ENCODE measurements at places on chromosomes 3 and 15.

DNA sequence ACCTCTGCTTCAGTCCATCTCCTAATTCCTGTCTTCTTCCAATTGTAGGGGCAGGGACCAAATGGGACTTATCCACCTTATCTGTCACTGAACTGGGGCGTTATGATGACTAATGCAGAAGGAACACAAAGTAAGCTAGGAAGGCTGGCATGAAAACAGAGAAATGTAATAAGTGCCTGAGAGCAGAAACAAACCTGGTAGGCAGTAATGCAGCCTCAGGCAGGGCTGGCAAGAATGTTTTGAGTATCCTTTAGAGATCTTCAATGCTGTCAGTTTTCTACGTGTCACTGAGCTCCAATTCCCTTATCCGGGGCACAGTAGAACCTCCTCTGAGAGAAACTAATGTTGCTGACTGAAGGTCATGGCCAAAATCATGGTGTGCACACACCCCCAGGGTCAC, 246.2 kb upstream of the TBL1XR1 start:
- DNase-seq = no peak

GRCh38 chr3:157285141-157285540, 125.2 kb upstream of the CCNL1 start:
- peak; percentile 44 for DNase-seq

DNA sequence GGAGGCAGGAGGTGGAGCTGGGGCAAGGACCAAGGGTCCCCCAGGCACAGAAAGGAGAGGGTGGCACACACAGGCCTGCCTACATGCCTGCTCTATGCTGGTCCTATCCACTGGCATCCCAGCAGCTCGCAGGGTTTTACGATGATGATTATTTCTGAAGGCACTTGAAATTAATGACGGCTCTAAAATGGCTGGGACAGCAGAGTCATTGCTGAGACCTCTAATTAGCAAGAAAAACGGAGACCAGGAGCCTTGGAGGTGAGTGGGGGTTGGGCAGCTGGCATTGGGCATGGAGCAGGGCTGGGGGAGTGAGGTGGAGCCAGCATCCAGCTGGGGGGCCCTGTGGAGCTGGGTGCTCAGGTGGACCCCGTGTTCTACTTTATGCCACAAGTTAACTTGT, 3.5 kb upstream of the LINGO1 start:
- DNase-seq = peak; percentile 37

DNA sequence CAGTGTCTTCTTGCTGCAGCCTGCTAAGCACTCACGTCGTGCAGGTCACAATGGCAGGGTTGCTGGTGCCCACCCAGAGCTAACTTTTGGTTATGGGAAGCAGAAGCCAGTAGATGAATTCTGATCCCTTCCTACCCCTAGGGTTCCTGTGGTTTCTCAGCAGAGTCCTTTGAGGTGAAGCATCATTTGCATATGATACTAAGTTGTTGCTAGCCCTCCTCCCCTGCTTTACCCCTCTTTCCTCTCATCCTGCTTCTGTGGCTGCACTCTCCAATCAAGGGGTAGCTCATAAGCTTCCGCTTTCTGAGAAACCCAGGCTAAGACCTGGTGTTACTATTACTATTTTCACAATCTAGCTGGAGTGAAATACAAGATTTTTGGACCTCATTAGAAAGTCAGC, 22.1 kb upstream of the HEG1 start:
- DNase-seq = no peak

DNA sequence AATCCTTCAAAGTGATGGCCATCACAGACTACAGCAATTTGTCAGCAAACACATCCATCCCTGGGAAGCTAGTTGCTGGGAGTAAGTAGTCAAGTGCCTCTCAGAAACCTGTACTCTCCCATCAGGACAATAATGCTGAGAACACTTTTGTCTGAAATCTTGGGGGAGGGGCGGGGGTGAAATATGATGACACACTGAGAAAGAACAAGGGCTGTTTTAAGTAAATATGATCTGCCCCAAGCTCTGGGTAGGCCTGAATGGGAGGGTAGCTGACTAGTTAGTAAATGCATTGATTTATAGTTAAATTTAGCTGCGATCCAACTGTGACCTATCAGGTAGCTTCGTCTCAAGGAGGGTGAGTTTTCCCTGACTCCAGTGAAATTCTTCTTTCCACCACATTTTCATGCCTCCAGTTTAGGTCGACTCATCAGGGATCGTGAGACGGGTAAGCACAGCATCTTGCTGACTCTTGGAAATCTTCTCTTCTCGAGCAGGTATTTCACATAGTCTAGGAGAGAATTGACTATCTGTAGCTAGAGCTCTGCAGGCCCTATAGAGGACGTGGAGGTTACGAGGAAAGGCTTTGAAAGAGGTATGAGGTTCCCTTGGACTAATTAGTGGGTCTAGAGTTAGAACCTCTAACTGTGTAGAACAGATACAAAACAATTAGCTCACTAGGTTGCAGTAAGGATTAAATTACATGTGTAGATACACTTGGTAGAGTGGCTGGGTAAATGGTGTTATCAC, 213.4 kb upstream of the SLC2A2 start:
- DNase-seq = peak; percentile 61

GRCh38 chr3:52554026-52554755, 17.8 kb downstream of the UQCC5 start:
- peak; percentile 0 for DNase-seq

DNA sequence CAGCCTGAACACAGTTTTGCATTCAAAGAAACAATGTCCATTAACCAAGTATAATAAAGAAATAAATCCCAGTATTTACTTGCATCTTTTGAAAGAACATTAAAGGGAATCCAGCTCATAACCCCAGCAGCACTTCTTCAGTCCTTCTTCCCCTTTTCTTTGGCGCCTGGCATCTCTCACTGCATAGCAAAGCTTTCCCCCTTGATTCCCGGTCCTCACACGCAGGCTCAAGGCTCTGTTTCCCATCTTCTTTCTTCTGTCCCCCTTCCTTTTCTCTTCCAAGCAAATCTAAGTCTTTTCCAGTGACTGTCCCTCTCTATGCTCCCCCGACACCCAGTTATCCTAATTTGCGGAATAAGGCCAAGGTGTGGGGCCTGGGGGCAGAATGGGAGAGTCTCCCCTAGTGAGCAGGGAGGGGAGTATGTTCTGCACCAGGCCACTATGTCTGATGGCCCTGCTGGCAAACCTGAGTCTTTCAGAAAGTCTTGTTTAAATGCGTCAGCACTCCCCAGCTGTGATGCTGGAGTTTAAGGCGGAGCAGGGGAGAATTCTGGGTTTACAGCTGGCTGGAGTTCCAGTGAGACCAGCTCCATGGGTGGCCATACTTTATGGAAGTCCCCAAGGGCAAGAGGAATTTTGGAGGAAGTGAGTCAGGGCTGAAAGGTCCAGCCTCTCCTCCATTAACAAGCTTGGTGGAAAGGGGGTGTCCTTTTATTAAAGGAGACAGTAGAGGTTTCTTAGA, 42.1 kb downstream of the GOLGA6A start:
- no peak for DNase-seq

DNA sequence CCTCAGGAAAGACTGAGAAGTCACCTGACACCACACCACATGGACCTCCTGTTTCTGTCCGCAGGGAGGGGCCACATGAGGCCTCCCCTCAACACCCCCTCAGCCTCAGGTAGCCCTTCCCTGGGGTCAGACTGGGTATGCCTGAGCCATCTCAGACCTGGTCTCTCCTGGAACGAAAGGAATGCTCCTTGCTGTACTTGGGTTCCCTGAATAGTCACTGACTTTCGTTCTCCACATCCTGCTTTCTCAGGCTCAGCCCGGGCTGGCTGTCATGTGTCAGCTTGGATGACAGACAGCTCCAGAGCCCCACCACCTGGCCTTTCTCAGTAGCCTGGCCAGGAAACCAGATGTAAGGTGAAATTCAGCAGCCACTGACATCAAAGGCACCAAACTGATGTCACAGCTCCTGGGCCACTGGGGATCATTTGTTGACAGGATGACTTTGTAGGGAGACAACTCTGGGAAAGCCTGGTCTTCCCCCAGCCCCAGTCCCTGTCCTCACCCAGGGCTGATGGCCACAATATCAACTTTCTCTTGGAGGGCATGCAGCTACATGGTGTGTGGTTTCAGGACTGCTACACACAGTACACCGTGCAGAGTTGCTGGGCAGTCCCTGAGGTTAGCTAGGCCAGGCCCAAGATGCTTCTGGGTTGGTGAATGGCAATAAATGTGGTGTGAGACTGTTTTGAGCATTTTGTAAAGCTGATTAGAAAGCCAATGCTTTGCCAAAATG, 141.4 kb upstream of the MRPS22 start:
- no peak for DNase-seq

DNA sequence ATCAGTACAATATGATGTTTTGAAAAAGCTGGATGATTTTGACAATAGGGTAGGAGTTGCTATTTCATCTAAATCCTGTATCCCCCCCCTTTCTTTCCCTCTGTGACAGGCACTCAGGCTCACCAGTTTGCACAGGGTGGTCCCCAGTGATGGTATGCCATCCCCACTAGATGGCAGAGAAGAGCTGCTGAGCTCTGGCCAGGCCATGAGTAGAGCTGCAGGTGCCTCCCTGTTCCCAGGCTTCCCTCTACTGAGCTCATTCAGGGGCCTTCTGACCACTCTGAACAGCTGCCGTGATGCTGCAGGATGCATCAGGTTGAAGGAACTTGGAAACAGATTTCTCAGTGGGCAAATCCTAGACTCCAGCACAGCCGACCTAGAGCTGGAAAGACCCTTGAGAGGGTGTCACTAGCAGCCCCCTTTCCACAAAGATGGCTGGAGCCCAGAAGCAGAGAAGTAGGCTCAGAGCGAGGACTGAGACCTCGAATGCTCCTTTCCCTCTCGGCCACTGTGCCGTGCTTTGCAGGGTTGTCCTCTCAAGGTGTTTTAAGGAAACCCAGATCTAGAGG, 45.1 kb downstream of the EFCAB12 start:
- DNase-seq = peak; percentile 84

- DNase-seq = no peak
These were observed 146.8 kb downstream of the CDIN1 start for GRCh38 chr15:36726224-36726623.

DNA sequence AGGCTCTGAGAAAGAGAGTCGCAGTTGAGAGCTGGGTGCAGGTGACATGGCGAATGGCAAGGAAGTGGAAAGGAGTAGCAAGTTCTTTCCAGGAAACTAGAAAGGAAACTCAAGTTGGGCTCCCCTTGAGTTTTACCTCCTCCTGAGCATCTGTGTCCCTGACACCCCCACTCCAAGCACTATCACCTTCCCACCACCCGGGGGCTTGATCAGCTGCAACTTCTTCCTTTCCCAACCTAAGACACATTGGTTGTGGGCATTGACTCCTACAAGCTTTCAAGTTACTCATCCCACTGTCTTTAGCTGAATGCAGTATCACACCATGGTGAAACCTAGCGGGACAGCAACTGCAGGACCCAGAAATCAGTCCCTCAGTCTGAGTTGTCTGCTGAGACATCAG, 256.6 kb upstream of the NR2F2 start:
- no peak for DNase-seq

DNA sequence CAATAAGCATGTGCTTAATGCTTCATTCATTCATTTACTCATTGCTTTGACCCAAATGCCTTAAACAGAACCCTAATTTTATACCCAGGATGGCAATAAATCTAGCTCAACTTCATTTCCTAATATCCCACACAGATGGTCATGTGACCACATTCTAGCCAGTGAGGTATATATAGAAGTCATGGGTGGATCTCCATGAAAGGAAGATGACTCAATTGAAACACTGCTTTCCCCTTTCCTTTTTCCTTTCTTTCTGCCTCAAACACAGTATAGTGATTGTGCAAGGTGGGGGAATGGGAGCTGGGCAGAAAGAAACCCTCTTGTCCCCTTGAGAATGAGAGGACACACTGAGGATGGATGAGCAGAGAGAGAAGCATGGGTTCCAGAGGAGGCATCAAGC, 183.5 kb upstream of the PRICKLE2 start:
- DNase-seq = no peak

- no peak for DNase-seq
These were observed 70.9 kb downstream of the CHAC1 start for GRCh38 chr15:41024131-41024530.

DNA sequence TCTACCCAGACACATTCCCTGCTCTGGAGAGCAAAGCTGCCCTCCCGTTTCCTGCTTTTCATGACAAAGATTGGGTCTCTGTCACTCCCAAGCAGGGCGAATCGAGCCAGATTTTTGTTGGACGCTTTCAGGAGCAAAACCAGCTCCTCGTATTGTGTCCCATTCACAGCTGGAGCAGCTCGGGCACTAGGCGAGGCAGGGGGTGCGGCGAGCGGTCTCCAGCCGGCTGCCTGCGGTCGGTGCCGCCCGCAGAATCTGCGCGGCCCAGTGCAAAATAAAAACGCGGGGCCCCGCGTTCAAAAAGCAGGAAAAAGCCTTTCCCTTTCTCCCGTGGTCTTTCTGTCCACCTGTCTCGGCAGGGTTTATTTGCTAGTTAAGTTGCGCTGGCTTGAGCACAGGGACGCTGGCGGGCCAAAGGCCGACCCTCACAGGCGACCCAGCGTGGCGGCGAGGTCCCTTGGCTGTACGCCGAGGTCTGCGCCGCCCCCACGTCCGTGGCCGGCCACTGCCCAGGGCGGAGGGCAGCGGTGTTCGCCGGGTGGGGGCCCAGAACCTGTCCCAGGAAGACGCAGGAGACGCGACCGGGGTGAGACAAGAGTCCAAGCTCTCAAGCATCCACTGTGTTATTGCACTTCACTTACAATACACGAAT, 71.2 kb downstream of the CYP19A1 start:
- DNase-seq = no peak

GRCh38 chr3:178743297-178743696, 207.1 kb downstream of the KCNMB2 start:
- no peak for DNase-seq

- no peak for DNase-seq
These were observed 47.8 kb upstream of the USP50 start for GRCh38 chr15:50594311-50594710.

GRCh38 chr3:21185816-21186314, 565.1 kb downstream of the ZNF385D start:
- DNase-seq = no peak

- no peak for DNase-seq
These were observed 2.8 kb upstream of the C15orf40 start for GRCh38 chr15:83014205-83014653.

DNA sequence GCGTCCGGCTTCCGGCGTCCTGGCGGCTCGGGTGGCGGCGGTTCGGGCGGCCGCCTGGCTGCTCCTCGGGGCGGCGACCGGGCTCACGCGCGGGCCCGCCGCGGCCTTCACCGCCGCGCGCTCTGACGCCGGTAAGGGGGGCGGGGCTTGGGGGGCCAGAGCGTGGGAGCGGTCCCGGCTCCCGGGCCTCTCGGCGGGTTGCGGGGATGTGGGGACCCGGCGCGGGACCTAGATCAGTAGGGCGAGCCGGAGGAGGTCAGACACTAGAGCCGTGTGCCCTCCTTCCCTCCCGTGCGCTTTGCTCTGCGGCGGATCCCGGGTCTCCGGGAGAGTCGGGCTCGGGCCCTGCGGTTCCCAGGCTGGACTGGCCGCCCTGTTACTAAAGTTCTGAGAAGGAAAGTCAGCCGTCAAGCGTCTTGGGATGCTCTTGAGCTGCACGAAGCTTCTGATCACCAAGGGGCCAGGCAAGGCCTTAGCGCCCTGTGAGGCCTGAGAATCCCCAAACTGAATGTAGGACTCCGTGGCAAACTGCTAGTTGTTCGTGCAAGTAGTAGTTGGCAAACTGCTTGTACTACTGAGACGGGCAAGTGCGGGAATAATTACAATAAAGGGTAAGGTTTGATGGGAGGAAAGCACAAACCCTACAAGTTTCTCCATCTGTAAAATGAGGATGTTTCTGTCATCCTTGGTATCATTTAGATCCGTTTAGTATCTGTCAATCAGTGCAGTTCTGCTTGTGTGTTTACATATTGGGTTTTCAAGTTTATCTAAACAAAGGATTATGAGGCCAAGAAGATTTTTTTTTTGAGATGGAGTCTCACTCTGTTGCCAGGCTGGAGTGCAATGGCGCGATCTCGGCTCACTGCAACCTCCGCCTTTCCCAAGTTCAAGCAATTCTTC, 587 bp downstream of the PIGX start:
- DNase-seq = peak; percentile 71
